ENCODE measurements at places on chromosomes 7 and 10.

GRCh38 chr7:886626-887487 is 10.5 kb downstream of the GET4 start:
- no peak for DNase-seq

DNA sequence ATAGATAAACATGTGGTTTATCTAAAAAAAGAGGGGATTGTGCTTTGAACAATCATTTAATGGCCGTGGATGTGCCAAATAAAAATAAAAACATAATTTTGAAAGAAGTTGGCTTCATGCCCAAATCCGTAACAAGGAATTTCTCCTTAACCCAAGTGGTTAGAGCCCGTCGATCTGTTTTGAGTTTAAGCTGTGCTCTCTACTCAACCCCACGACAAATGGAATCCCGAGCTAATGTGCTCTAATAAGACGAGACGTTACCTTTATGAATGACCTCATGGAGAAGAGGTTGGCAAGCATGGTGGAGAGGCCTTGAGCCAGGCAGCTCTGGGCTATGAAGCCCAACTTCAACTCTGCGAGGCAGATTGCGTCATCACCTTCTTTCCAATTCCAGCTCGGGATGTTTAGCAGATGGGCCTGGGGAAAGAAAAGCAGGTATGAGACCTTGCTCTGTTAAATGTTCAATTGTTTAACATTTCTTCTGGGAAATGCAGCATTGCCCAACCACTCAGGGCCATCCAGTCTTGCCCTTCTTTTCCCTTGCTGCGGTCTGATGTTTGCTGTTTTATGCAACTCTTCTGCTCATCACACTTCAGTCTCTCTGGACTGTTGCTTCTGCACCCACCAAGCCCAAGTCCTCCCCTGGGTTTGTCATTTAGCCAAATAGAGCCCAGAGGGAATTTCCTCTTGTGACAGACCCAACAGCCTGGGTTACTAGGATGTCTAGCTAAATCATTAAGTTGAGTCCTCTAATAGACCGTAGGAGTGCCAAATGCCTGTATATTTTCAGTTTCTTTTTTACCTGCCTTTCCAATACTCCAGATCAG is 564.6 kb downstream of the KCNMA1 start:
- DNase-seq: no peak

- DNase-seq: no peak
These were observed 84.7 kb downstream of the DLG5 start for GRCh38 chr10:77841711-77842375.

- no peak for DNase-seq
These were observed 26.2 kb downstream of the VSIR start for GRCh38 chr10:71747039-71747531.
